ENCODE measurements at places on chromosomes 13 and 19.

DNA sequence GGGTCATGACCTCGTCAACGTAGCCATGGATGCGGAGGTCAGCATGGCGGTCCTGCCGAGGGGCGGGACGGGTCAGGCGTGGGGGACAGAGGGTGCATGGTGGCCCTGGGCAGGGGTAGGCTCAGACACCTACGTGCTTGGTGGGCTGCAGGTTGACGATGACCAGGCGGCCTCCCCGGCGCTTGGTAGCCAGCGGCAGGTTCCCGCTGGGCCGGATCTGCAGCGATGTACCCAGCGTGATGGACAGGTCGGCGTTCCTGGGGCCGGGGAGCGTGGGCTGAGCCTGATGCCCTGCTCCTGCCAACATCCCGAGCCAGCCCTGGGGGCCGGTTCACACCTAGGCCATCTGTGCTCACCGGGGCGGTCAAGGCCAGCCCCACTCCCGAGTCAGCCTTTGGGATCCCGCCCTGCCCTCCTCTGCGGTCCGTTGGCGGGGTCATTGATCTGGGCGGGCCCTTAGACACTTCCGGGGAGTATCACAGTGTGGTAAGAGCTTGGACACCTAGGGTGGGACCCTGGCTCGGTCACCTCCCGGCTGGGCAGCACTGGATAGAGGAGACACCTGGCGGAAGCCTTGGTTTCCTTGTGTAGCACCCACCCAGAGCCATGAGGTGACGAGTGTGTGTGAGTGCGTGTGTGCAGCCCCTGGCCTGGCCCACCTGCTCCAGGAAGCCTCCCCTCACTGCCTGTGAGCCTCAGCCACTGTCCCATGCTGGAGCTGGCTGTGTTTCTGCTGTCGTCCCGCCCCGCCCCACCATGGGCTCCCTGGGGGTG, 7.3 kb downstream of the SIRT6 start:
- DNase-seq: no peak

DNA sequence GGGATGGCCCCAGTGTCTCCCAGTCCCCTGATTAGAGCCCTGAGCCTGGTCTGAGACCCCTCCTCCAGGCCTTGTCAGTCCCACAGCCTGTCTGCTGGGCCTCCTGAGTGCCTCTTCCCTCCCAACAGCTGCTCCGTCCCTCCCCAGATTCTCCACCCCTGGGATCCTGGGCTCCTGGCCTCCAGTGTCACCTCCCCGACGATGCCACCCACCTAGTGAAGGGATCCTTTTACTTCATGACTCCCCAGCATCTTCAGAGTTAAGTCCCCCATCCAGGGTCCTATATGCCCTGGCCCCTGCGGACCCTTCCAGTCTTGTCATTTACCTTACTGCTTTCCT, 4.4 kb upstream of the PRX start:
- DNase-seq: no peak

DNA sequence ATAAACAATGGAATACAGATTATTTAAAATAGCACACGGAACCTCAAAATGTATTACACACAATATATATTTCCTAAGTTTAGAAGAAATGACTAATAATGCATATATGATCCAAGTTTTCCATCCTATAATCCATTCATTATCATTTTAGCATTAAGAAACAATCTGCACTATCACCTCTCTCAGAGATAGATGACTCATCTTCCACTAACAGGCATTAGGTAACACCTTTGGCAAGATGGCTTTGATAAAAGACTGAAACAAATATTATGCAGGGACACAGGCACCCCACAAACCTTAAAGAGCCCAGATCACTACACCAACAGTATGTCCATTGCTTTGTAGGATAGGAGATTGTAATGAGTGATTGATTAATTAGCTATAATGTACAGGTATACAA, 4.1 kb downstream of the ENOX1 start:
- DNase-seq: no peak

DNA sequence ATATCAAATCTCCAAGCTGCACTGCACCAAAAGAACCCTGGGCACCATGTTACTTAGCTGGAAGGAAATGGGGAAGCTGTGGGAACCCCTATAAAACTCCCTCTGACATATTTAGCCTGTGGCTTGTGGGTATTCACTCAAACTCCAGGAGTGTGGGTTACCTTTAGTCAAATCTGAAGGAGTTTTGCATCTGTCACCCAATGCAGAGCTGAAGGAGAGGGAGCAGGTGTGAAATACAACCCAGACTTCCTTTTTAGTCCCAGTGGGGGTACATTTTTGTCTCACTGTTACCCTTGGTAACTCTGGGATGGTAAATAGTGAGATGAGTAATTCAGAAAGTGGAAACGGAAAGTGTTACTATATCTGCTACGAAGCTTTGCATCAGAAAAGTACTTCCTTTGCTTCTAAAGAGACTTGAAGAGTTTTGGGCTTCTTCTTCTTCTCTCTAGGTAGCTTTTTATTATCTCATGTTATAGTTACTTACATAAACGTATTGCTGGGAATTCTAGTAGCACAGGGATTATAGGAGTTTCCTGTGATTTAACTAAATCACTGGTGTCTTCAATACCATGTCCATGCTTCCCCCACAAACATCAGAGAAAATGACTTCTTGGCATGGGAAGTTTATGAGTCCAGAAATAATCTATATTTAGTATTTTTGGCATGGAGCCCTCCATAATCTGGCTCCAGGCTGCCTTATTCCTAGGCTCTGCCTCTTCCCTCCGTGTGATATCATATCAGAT, 105.9 kb downstream of the AKAP11 start:
- DNase-seq: no peak

GRCh38 chr13:111210544-111211469, 95.7 kb downstream of the ARHGEF7 start:
- DNase-seq: peak; percentile 65

- no peak for DNase-seq
These were observed 390.3 kb downstream of the DLEU7 start for GRCh38 chr13:50453188-50453587.

DNA sequence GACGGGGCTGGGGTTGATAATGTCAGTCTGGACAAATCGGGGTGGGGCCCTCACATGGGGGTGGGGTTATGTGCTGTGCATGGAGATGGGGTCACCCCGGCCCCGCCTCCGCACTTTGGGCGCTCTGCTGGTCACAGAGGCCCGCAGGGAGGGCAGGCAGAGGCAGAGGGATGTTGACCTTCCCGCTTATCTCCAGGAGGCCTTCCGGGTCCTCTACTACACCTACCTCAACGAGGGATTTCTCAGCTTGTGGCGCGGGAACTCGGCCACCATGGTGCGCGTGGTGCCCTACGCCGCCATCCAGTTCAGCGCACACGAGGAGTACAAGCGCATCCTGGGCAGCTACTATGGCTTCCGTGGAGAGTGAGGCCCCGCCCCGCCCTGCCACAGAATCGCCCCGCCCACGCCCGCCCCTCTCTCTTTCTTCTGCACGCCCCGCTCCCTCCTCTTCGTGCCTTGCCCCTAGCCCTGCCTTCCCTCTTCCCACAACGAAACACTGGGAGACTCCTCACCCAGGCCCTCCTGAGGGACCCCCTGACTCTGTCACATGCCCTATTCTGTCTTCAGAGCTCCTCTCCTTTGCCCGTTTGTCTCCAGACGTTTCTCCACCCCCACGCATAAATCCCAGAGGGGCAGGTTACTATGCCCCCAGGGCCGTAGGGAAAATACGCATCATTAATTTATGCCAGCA, 32.8 kb downstream of the TMEM161A start:
- no peak for DNase-seq

GRCh38 chr19:34979819-34980640, 16.0 kb upstream of the ZNF792 start:
- DNase-seq: no peak

DNA sequence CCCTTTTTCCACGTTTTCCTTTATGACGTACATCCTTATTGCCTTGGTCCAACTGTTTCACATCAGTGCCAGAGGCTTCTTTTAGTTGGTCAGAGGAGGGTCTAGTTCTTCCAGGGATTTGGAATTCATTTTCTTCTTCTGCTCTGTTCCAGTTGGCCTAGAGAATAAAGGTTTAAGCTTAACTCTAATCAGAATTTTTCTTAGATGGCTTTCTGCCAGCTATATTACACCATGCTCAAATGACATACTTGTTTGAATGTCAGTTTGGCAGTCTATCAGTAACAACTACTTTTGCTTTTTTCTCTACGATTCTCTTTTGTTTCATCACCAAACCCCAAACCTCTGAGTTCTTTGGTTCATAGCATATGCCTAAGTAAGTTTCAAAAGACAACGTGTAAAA, 16.8 kb downstream of the SPART start:
- DNase-seq: no peak

GRCh38 chr13:96817336-96817941, 176.8 kb downstream of the OXGR1 start:
- no peak for DNase-seq

- DNase-seq: no peak
These were observed 148.0 kb downstream of the DCLK1 start for GRCh38 chr13:35983206-35983605.

DNA sequence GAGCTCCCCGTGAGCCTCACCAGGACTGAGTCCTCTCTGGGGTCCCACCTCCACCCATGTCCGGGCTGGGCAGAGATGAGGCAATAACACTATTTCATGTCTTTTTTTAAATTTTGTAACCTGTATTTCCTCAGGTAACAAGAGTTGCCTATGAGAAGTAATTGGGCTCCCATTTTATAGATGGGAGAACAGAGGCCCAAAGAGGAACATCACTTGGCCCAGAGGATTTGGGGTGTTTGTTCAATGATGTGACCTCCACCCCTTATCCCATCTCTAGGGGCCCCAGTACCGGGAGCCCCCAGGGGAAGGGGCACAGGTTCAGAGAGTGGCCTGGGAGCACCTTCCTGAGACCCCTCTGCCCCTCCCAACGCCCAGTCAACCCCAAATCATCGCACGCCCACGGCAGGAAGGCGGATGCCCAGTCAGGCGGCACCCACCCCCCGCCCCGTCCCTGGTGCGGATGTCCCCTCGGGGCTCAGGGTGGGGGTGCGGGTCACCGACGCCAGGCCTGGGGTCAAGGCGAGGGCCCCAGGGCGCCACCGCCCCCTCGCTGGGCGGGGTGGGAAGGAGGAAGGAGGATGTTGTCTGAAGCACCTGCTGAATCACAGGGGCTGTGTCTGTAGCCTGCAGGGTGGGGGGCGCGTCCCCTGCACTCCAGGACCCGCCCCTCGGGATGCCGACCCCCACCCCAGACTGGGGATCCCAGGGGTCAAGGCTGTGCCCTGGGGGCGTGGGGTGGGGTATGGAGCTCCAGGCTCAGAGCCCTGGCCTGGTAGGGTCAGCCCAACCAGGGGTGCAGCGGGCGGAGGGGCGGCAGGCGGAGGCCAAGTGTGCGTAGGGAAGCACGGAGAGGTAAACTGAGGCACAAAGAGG, 9.0 kb upstream of the CIRBP start:
- DNase-seq: no peak

- DNase-seq: no peak
These were observed at the start of gene PPP1R13L for GRCh38 chr19:45404557-45405434. PPP1R13L (minus strand) TSS chr19:45405069; CDS start chr19:45398318, 6,751 bp downstream.

DNA sequence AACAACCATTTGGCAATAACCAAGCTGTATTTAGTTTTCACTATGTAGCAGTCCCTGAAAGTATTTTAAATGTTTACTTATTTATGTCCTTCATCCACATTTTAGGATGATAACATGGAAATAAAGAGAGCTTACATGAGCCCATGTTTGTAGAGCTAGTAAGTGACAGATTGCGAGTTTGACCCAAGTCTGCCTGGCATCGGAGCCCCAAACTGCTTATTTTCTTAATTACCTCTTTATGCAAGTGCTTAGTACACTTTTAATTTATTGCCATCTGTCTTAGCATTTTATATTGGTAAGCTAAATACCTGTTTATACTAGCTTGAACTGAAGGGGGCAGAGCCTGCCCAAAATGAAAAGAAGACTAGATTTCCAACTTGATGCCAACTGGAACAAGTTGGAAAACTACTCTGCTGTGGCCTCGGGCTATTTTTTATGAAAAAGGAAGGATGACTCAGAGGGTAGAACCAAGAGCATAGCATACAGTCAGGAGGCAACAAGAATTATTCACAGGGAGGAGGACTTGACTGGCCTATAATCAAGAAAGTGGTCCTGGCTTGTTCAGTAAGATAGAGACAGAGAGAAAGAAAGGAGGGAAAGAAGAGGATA, 150.2 kb downstream of the NDFIP2 start:
- DNase-seq: peak; percentile 57

GRCh38 chr13:111029957-111030609, 85.0 kb upstream of the ARHGEF7 start:
- DNase-seq: no peak

- peak; percentile 86 for DNase-seq
These were observed 79.8 kb upstream of the FLT1 start for GRCh38 chr13:28574617-28575142.

- no peak for DNase-seq
These were observed 14.9 kb downstream of the ARID3A start for GRCh38 chr19:940591-941291.

GRCh38 chr13:27274631-27275030, 4.0 kb downstream of the RASL11A start:
- no peak for DNase-seq

- no peak for DNase-seq
These were observed 506.8 kb upstream of the ATXN8OS start for GRCh38 chr13:69600811-69601210.

DNA sequence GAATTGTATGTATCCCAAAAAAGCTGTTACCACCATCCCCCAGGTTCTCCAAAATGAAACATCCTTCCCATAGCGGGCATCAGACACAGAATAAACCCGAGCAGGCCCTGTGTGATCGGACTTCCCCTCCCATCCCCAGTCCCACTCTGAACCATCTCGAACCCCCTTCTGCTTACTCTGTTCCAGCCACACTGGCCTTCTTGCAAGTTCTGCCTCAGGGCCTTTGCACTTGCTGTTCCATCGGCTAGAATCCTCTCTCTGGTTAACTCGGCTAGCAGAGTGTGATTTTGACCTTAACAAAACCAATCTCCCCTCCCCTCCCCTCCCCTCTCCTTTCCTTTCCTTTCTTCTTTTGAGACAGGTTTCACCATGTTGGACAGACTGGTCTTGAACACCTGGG, 15.7 kb downstream of the AP2S1 start:
- DNase-seq: no peak

DNA sequence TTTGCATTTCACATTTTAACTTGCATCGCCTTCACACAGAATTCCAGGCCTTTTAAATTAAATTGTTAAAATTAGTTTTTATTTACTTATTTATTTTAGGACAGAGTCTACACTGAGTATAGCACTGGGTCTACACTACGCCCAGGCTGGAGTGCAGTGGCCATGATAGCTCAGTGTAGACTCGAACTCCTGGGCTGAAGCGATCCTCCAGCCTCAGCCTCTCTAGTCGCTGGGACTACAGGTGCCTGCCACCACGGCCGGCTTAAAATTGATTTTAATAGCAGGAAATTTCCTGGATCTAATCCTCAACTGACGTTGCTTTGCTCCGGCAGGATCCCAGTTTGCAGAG, 301 bp upstream of the ZNF610 start:
- no peak for DNase-seq

GRCh38 chr13:41756198-41756880, 204.6 kb downstream of the VWA8 start:
- no peak for DNase-seq

- no peak for DNase-seq
These were observed 36.8 kb downstream of the PHF11 start for GRCh38 chr13:49532593-49532992.
